ENCODE measurements at places on chromosomes 2 and 18.

- no peak for DNase-seq
Observed at GRCh38 chr18:44778788-44779187, 98.1 kb downstream of the SETBP1 start.

- peak; percentile 9 for DNase-seq
Observed at GRCh38 chr2:60526623-60527022, 26.8 kb downstream of the BCL11A start.

DNA sequence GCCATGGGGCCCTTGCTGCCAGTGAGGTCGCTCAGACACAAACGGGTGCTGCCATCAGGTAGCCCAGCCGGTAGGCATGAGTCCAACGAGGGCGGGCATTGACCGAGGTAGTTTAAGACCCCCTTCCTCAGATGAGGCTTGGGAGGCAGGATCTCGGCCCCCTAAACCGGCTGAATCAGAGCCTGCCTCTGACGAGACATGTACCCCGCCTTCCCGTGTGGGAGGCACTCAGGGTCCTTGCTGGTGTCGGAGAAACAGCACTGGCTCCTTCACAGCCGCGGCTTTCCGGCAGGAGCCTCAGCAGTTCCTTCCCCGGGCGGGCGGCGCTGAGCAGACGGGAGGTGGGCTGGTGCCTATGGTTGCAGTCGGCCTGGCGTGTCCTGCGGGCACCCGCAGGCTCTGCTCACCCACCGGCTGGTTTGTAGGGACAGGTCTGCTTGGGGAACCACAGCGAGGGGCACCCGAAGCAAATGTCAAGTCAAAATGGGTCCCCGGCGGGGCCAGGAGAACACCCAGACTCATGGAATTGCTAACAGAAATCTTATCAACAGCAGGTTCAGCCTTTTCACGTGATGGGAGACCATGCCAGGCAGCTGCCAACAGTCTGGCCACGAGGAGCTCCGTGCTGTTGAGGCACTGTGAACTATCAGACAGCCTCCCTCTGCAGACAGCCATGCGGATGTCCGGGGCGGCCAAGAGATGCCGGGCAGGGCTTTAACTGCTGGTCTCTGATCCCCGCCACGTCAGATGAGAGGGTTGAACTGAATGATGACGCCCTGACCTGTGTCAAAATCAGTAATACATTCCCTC, 2.8 kb downstream of the KCNG2 start:
- no peak for DNase-seq

DNA sequence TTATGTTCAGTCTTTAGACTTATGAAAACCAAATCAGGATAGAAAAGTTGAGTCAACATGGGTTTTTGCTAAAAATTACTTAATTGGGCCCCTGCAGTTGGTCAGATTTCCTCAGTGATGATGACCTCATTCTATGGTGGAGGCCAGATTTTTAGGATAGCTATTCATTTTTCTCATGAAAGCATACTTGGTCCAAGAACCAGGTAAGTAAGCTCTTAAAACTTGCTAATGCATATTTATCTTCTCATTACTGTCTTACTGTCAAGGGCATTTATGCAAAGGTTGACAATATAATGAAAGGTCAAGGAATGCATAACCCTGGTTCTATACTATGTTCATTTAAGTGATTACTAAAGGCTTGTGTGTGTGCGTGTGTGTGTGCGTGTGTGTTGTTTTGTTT, 650.6 kb downstream of the SATB2 start:
- DNase-seq, result no peak

- no peak for DNase-seq
Observed at GRCh38 chr2:65742977-65743376, 310.6 kb upstream of the SPRED2 start.

DNA sequence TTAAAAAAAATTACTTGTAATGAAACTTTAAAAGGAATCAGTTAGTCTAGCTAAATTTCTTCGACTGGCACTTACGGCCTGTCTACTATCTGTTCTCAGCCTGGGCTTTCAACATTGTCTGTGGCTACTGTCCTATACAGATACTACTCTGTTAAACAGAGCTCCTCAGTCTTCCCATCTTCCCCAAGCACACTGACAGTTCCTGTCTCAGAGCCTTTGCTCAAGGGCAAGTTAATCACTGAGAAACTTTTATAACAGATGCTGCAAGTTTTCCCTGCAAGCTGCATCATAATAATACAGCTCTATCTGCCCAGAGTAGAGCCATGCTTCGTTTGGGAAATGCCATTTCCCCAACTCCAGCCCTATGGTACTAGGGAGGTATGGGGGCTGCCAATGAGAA, 11.3 kb upstream of the YPEL5 start:
- DNase-seq, result no peak

DNA sequence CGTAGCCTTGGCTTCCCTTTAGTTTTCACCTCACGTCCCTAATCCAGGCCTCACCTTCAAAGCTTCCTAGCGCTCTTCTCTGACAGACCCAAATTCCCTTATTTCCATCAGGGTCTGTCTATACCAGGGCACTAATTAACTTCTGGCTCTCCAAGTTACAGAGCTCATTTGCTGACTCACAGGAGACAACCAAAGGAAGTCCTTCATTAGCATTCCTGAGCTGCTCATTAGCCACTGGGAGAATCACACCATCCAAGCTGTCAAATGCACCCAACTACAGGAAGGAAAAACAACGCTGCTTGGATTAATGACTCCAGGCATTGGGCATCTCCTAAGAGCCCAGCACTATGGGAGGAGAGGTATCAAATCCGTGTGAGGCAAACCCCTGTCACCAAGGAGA, 109.8 kb upstream of the ALK start:
- DNase-seq, result no peak

- no peak for DNase-seq
Observed at GRCh38 chr2:2050446-2050845, 280.6 kb downstream of the MYT1L start.

- no peak for DNase-seq
Observed at GRCh38 chr2:16386031-16386430, 279.6 kb downstream of the CYRIA start.

DNA sequence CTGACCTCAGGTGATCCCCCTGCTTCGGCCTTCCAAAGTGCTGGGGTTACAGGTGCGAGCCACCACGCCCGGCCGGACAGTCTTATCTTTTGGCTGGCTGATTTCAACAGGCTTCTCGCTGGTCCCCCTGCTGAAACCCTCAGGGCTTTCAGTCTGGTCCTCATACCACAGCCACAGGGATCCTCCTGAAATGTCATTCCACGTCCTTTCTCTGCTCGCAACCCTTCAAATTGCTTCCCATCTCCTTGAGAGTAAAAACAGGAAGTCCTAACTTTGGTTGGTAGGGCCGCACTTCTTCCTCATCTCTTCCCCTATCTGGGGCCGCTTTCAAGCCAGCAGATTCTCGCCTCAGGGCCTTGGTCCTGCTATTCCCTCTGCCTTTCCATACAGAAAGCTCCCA, 1.4 kb upstream of the CAB39 start:
- no peak for DNase-seq

Measured in RKO (cell line).